Right renal cortex interstitium (tissue), 3 donors: ENCODE measurements at places on chromosomes 11 and 22. TPM values are rescaled to one million over a fixed set of nuclear protein-coding genes. Genes with fewer than 3 reads are reported as not detected.

GRCh38 chr22:46775850-46776826 is 13.7 kb downstream of the TBC1D22A start:
- DNase-seq: no peak

DNA sequence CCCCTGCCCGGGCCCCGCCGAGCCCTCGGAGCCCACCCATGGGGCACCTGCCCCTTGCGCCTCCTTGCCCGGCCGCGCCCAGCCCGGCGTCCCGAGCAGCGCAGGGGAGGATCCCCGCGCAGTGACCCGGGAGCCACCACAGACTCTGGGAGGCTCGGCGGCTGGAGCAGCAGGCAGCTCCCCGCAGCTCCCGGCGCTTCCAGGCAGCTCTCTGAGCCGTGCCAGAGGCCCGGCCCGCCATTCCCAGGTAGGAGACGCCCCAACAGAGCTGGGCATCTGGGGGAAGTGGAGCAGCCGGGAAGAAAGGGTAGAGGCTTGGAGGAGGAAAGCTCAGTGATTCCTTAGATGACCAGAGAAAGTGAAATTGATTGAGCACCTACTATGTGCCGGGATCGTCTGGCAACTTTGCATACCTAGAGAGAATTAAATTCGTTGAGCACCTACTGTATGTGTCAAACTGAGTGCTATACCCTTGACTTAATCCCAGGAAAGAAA is 670 bp downstream of the RASD2 start:
- DNase-seq: no peak

GRCh38 chr11:121766991-121767390 is 314.2 kb upstream of the SORL1-AS1 start:
- DNase-seq: no peak

The CRYBA4 gene
- polyA plus RNA-seq: not detected

- DNase-seq: no peak
Observed at GRCh38 chr11:108370990-108371389, 96.3 kb downstream of the C11orf65 start.

GRCh38 chr11:10640308-10640707 is 53.2 kb downstream of the IRAG1 start:
- DNase-seq: no peak

The POU2F3 gene
- polyA plus RNA-seq: 1.2 TPM

DNA sequence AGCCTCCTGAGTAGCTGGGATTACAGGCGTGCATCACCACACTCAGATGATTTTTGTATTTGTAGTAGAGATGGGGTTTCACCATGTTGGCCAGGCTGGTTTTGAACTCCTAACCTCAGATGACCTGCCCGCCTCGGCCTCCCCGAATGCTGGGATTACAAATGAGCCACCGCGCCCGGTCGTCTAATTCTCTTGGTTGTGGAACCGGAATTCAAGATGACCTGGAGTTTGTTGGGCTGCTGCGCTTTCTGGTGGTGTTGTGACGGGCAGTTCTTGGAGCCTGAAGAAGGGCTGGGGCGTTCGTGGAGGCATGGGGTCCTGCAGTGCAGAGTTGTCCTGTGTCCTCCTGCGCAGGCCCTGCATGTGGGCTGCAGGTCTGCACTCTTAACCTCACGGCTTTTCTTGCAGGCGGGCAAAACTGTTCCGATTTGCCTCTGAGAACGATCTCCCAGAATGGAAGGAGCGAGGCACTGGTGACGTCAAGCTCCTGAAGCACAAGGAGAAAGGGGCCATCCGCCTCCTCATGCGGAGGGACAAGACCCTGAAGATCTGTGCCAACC is 4.9 kb upstream of the TRMT2A start:
- DNase-seq: no peak

- DNase-seq: no peak
Observed at GRCh38 chr22:19710769-19711106, 3.6 kb upstream of the SEPTIN5 start.

The CBLIF gene
- polyA plus RNA-seq: not detected

The WT1 gene
- 232 TPM for polyA plus RNA-seq

The ART1 gene
- polyA plus RNA-seq: not detected

- no peak for DNase-seq
Observed at GRCh38 chr22:44363013-44363979, 50.5 kb upstream of the SHISAL1 start.

The MEI1 gene
- polyA plus RNA-seq: 2.4 TPM

DNA sequence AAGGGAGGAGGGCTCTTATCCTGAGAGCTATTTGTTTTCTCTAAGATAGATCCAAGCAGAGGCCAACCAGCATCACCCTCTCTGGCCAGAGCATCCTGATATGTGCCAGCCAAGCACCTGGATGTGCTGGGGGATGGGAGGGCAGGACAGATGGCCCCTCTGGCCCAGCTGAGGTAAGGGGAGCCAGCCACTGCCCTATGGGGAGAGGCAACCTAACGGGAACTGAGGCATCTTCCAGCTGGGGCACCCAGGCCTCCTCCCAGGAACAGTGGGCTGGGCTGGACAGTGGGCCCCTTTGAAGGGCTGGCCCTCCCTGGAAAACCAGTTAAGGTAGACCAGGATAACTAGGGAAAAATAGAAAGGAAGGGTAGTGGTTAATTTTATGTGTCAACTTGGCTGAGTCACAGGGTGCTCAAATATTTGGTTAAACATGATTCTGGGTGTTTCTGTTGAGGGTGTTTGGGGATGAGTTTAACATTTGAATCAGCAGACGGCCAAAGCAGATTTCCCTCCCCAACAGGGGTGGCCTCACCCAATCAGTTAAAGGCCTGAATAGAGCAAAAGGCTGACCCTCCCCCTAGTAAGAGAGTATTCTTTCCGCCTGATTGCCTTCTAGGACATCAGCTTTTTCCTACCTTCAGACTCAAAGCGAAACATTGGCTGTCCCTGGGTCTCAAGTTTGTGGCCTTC is 595.1 kb downstream of the BUD13 start:
- DNase-seq: no peak

DNA sequence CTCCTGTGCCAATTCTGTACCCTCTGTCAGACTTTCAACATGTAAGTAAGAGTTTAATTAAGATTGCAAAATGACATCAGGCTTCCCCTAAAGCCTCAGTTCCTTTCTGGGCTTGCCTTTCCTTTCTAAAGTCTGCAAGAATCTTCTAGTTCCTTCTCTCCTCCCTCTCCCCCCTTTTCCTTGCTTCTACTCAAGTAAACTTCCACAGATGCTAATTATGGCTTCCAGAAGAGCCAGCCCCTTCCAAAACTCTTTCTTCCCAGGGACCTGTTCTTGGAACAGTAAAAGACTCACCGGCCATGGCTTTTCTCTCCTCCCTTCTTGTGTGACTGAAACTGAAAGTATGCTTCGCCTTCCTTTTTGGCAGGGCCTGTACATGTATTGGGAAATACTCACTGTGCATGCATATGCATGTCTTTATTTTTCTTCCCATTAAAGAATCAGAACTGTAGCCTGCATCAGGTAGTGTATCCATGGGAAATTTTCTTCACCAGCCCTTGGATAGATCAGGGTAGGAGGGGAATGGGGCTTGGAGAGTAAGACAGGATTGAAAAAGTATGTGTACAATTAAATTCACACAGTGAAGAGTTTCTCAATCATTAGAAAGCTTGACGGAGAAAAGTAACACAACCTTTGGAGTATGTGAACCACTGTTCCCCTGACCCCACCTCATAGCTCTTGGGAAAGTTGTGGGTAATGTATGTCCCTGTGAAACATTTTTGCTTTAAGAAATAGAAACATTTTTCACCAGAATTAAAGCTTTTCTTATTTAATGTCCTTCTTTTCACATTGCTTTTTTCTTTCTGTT is at the start of gene CASP1:
Gene CASP1, minus strand, starts transcription at position 332 of the 808 bp plus-strand sequence. Its CDS starts 31 bp downstream, at position 301.
- DNase-seq: no peak

The PHF21A gene
- 48.1 TPM for polyA plus RNA-seq

The HORMAD2 gene
- 0.35 TPM for polyA plus RNA-seq

DNA sequence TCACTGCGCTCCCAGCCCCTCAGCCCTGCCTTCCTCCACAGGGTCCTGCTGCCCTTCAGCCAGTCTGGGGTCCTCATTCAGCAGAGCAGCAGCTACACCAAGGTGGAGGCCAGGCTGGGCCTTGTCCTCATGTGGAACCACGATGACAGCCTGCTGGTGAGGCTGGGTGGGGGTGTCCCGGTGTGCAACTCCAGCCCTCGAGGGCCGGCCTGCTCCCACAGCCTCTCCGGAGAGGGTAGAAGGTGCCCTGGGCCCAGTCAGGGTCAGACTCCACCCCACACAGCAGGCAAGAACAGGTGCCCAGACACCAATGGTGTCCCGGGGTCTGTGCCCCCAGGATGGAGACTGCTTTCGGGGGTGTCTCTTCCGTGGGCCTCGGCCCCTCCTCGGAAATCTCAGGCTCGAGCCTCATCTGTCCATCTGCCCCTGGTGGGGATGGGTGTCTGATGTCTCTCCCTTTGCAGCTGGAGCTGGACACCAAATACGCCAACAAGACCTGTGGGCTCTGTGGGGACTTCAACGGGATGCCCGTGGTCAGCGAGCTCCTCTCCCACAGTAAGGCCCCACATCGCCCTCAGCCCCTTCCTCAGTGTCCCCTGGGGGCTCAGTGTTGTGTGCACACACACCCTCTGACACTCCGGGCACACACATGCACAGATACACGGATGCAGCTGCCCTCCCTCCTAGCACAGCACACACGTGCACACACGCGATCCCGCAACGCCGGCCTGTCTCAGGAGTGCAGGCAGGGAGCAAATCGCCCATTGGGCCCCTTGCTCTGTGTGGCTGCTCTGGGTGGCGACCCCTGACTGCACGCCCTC is 4.9 kb downstream of the MUC5AC start:
- DNase-seq: no peak

GRCh38 chr11:61966734-61967115 is 709 bp downstream of the FTH1 start:
- no peak for DNase-seq

The MYRF gene
- 16.9 TPM for polyA plus RNA-seq

DNA sequence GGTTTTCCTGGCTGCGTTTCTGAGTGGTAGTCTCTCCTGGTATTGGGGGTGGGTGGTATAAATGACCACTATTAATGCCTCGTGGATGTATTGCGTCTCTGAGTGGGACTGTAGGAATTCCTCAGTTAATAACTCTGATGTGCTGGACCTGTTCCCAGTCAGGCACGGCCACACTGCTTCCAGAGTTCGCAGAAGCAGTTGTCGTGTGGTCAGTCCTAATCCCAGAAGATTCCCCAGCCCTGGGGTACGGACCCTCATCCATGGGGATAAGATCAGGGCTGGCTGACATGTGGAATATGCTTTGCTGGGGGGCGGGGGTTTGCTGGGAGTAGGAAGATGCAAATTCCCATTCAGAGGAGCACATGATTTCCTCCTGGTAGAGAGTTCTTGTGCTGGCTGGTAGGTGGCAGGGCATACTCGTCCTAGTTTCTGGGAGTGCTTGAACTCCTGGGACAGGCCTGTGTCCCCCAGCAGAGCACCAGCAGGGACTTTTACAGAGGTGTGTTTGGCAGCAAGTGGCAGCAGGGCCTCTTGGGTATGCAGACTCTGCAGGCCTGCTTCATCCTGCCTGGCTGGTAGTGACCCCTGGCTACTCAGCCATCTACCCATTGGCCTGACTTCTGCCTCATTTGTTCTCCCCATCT is 157.4 kb downstream of the NAV2 start:
- no peak for DNase-seq

DNA sequence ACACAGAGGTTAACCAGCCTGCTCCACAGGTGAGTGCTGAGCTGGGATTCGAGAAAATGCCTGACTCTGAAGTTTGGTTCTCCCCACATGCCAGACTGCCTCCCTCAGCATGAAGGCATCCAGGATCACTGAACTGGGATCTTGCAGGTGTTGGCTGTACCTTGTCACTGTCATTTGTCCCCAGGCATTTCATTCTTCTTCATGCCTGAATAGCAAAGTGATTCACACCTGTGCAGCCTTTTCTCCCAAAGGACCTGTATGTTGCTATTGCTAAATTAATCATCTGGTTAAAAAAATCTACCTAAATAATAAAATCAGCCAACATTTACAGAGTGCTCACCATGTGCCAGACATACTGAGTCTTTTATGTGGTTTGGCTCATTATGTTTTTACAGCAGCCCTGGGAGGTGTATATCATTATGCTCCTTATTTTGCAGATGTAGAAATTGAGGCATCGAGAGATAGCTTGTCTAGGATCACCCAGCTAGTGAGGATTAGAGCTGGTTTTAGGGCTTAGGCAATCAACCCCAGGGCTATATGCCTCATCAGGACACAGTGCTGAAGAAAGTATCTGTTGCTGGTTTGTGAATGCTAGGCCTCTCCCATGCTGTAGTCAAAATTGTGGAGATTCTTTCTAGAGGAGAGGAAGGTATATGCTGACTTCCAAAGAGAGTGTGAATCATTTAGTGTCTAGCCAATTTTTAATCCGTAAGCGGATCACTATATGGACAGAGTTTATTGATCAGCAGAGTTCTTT is 204.4 kb downstream of the HIPK3 start:
- DNase-seq: no peak

GRCh38 chr11:65121447-65121864 is 478 bp downstream of the FAU start:
- DNase-seq: no peak

The PCNX3 gene
- 25.1 TPM for polyA plus RNA-seq

- DNase-seq: no peak
Observed at GRCh38 chr11:70049045-70049444, 29.1 kb upstream of the ANO1 start.

DNA sequence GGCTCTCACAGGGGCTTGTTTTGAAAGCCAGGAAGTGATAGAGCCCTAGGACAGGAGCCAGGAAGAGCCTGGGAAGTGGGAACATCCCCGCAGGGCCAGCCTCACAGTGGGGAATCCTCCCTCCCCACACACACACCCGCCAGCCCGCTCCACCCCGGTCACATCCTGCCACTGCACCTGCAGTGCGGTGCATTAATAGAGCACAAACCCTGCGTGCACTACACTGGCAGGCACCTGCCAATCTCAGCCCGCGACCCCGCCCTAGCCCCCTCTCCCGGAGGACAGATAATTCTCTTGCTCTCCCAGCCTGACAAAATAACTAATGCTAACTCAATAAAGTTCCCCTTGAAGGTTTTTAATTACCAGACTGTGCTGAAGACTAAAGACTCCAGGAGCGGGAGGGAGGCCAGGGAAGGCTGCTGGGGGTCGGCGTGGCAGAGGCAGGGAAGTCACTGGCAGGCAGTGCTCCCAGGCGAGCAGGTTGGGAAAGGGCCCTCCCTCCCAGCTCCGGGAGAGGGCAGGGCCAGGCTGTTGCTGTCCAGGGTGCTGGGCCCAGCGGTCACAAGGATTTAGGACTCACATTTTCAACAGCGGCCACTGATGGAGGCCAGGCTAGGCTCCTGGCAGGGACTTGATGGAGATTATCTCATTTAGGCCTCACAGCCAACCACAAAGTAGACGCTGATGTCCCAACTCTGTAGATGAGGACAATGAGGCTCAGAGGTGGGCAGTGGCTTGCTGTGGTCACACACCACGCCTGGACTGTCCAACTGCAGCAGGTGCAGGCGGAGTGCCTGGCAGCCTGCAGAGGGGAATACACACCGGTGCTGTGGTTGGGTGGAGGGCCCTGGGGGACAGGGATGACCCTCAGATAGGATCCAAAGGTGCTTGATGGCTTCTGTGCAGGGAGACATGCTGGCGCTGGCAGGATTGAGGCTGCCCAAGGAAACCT is 23.9 kb upstream of the TCF20 start:
- DNase-seq: no peak

The POU2AF3 gene
- 9.1 TPM for polyA plus RNA-seq

The CFAP300 gene
- polyA plus RNA-seq: 5.3 TPM

The NFAM1 gene
- polyA plus RNA-seq: 0.72 TPM
